ENCODE measurements at places on chromosomes 12 and 14.

GRCh38 chr12:45257185-45257930 is 41.5 kb downstream of the ANO6 start:
- DNase-seq, result no peak

- peak; percentile 91 for DNase-seq
Observed at GRCh38 chr12:1474041-1474573, 120.3 kb downstream of the FBXL14 start.

DNA sequence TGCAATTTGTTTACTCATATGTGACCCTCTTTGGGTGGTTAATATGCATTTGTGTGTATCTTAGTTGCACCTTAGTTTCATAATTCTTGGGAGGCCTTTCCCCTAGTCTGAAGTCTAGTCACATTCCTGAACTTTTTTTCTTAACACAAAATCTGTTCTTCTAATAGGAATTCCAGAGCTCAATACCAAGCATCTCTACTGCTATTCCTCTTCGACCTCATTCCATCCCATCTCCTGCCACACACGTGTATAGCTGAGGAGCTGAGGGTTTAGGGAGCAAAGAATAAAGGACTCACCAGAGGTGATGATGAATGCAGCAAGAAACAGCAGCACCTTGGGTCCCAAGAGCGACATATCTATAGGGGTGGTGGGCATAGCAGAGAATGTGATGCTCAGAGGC is 875 bp downstream of the MFAP5 start:
- no peak for DNase-seq

DNA sequence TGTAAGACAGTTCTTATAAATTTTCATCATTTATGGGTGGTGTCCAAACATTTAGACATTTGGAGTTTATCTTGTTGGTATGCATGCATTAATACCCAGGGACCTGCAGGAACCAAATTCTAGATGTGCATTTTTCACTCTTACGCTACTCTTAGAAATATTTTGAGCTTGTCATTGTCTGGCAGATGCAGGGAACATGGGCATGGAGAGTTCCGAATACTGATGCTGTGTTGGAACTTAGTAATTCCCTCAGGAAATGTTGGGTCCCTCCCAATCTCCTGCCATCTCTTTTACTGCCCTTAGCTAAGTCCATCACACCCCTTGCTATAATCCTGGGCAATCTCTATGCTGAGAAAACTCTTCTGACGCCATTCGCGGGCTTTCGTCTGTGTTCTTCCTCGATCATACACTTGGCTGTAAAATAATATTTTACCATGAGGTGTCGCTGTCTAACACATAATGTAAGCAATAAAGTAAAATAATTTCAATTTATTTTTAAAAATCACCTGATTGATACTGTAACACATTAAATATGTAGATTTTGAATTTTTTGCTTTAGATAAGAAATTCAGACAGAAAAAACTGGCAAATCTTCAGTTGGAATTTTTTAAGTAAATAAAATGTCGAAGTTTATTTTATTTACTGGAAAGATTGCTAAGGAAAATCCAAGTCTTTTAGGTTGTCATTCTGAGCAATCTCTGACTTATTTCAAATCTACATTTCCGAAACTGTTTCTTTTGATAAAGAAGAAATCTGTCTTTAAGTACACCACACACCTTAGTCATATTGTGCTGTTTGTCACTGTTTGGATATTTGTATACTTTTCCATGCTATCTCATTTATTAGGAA is 304.1 kb upstream of the SSTR1 start:
- DNase-seq, result peak; percentile 67

- DNase-seq, result no peak
Observed at GRCh38 chr12:122643207-122643805, 59.9 kb downstream of the HCAR2 start.

GRCh38 chr12:28550757-28551704 is 360.8 kb downstream of the CCDC91 start:
- no peak for DNase-seq

DNA sequence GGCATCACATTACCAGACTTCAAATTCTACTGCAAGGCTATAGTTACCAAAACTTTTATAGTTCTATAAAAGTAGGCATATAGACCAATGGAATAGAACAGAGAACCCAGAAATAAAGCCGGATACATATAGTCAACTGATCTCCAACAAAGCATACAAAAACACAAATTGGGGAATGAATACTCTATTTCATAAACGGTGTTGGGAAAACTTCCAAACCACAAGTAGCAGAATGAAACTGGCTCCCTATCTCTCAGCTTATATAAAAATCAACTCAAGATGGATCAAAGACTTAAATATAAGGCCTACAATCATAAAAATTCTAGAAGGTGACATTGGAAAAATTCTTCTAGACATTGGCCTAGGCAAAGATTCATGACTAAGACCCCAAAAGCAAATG is 187.9 kb upstream of the PLXNC1 start:
- no peak for DNase-seq

DNA sequence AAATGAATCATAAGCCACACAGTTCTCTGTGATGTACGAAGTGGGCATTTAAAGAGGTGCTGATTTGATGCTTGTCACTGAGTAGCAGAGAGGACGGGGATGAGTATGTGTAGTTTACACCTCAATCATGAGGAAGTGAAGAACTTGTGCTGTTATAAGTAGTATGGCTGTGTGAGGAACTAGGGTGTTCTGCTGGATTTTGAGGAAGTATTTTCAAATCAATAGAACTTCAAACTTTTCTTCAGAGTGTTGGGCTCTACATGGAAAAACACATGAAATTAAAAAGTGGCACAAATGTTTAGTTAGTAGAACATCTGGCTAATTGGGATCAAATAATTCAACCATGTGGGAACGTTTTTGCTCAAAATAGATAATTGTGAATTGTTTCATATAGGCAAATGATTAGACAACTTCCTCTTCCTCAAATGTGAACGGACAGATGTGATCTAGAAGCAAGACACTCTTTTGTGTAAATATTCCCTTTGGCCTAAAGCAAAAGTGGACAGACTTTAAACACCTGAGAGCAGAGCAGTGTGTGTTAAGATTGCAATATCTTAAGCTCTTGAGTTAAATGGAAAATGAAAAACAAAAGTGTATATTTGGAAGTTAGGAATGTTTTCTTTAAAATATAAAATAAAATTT is 168.5 kb downstream of the NAV3 start:
- DNase-seq, result no peak

- no peak for DNase-seq
Observed at GRCh38 chr14:71703477-71703876, 228.8 kb upstream of the RGS6 start.

- DNase-seq, result no peak
Observed at GRCh38 chr14:88452231-88452630, 66.8 kb downstream of the SPATA7 start.

GRCh38 chr14:21825845-21826244 is 152.2 kb upstream of the OR4E1 start:
- no peak for DNase-seq

DNA sequence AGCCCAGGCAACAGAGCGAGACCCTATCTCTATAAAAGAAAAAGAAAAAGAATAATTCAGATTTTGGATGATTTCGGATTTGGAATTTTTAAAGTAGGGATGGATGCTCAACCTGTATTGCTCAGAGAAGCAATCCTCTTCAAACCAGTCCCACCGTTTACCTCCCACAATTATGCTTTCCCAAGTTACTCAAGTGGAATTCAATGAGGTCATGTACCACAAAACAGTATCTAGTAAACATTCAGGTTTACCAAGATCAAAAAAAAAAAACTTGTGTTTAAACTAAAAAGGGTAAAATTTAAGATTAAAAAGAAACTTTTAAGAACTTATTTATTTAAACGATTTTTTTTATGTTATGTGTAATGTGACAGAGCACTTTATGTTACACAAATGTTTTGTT is 2.5 kb downstream of the KDM5A start:
- no peak for DNase-seq

- no peak for DNase-seq
Observed at GRCh38 chr12:123142921-123143735, 7.8 kb downstream of the PITPNM2 start.

GRCh38 chr14:76761136-76761959 is at the start of gene VASH1:
Gene VASH1, plus strand, starts transcription at chr14:76761468. Its CDS starts 1,354 bp downstream, at chr14:76762822.
- DNase-seq, result peak; percentile 82

- DNase-seq, result no peak
Observed at GRCh38 chr14:89401761-89402160, 15.3 kb downstream of the FOXN3 start.

GRCh38 chr12:40336573-40337199 is 111.9 kb downstream of the LRRK2 start:
- no peak for DNase-seq

GRCh38 chr12:13103391-13104033 is at the start of gene GSG1:
Gene GSG1, minus strand, starts transcription at chr12:13103667. Its CDS starts 155 bp downstream, at chr12:13103512.
- no peak for DNase-seq

GRCh38 chr12:4031703-4032291 is 158.6 kb upstream of the PARP11 start:
- DNase-seq, result no peak

- DNase-seq, result no peak
Observed at GRCh38 chr12:116697716-116698115, 40.2 kb downstream of the SPRING1 start.

DNA sequence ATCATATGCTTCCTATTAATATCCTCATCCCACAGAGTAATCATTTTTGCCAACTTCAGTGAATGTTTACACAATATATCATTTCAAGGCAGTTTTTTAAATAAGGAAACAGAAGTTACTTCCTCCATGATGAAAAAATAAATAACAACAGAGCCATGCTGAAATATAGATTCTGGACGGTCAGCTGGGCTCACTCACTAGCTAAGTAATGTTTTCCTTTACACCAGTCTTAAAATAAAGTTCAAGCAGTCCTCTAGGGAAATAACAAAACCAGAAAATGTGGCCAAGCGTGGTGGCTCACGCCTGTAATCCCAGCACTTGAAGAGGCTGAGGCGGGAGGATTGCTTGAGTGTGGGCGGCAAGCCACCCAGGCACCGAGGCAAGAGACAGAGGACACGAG is 28.7 kb downstream of the AICDA start:
- no peak for DNase-seq

DNA sequence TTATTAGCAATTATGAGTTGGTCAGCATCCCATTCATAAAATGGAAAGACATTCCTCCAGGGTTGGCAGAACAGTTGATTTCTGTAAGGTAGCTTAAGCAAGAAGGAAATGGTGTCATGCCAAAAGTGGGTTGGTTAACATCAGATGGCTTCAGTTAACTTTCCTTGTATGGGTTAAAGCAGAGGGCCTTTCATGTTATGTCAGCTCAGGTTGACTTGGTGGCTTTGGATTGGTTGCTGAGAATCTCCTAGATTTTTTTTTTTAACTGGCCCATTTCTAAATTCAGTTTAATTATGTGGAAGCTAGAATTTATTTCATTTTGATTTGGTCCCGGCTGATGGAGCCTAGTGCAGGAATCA is 87.8 kb downstream of the BBS10 start:
- DNase-seq, result no peak

DNA sequence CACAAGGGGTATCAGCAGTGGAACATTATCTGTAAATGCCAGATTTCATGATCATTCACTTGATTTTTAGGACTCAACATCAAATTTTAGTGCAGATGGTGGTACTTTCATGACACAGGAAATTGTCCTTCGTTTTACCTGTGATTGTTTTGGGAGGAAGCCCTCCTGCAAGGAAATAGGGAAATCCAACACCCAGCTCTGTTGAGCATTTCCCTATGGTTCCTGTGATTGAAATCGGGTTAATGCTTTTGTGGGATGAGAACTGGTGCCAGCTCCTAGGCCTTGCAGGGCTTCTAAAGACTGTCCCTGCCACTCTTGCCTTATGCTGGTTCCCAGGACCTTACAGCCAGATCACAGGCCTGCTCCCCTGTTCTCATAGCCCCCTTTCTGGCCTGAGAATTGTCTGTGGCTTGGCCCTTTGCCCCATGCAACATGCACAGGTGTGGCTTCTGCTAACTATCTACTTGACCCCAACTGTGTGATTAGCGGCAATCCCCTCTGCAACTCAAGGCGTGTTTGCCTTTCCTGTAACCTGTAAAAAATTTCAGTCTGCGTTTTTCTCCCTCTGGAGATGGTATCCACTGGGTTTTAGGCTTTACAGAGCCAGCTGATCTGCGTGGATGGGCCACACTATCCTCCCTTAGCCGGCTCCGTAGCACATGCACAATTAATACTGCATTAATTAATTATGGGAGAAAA is 112.5 kb downstream of the ETV6 start:
- DNase-seq, result no peak

GRCh38 chr12:19010087-19010486 is 119.4 kb upstream of the PLEKHA5 start:
- DNase-seq, result no peak

DNA sequence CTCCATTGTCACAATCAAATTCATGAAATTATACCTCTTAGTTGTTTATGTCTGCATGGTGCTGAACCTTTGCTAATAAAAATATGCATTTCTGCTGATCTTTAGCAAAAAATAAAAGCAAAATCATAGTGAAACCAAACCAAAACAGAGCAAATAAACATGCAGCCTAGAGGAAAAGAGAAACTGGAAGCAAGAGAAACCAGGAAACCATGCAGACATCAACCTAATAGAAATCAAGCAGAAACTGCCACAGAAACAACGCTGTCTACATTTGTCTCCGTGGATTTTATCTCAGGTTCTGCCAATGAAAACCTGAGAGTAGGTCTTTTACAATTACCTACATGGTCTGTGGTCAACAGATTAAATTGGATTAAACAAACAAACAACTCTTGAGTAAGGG is 173.7 kb downstream of the SYT10 start:
- no peak for DNase-seq

DNA sequence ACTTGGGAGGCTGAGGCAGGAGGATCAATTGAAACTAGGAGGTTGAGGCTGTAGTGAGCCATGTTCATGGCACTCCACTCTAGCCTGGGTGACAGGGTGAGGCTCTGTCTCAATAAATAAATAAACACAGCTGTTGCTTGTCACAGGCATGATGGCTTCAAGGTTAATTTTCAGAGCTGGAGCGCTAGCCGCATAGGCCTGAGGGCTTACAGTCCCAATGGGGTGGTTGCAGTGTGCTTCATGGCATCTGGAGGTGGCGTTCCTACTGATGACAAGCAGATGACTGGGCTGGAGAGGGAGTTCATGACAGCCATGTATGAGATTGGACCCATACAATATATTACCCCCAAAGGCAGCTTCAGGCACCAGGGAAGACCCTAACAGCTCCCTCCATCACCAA is 1.6 kb upstream of the FMNL3 start:
- no peak for DNase-seq

- DNase-seq, result no peak
Observed at GRCh38 chr14:83260751-83261150, 1727.1 kb upstream of the SEL1L start.

DNA sequence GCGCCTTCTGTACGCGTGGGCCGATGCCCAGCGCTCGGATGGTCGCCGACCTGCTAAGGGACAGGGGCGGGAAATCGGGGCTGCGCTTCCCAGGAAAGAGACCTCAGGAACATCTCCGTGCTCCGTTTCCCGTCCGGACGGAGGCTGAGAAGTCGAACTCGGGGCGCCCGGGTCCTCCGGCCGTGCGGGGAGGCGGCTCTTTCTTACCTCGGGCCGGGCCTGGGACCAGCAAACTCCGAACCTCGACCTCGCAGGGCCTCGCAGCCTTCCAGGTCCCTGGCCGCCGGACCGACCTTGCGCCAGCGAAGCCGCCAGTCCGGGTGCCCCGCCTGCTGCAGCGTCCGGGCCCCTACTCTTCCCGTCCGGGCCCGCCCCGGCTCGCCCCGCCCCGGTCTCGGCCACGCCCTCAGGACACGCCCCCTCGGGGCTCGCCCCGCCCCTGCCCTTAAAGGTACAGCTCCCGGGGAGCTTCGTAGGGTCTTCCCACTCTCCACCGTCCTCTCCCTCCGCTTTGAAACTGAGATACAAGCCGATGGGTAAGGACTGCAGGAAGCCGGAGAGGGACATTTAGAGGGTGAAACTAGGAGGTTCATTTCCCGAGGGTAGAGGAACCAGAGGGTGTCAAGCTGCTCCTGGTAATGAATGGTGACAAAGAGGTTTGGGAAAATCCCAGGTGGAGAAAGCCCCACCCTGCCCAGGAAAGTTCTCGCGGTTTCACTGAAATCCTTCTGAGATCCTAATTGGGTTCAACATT is at the start of gene SLC8B1:
Gene SLC8B1 (minus strand): TSS at position 324 of the 754 bp plus-strand sequence. CDS start 2,231 bp downstream, outside the sequence.
- peak; percentile 17 for DNase-seq
